ENCODE measurements at places on chromosomes 2 and 18.

DNA sequence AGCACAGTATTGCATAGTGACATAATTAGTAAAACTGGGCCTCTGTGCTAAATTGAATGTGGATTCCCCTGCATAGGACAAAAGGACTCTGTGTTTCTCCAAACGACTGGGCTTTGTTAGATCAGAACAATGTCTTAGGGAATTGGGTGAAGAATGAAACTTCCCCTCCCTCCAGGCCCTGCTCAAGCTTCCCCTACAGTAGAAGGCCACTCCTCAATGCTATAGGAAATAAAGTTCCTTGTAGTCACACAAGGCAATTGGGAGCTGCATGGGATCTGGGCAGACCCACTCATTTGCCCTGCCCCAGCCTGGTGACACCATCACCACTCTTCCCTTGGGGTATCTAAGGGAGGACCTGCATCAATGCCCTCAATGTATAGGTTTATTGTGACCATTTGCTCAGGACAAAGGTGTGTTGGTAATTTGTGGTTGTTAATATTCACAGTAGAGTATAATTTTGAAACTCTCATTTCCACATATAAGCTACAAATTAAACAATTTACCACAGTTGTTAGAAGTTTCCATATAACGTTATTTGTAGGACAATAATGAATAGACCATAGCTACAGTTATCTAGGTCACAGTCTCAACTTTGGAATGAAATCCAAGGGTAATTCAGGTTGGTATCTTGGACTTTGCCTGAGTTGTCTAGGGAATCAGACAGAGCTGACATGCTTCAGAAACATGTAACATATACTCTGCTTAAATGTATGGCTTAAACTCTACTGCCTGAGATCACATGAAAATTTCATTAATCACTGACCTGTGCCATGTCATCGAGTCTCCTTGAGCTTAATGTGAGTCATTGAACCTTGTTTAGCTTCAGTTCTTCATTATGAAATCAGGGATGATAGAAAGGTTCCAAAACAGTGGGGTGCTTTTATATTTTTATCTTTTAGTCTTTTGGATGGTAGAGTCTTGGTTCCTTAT, 64.8 kb upstream of the DARS1 start:
- no peak for DNase-seq

- DNase-seq: peak; percentile 11
Measured at GRCh38 chr2:182077448-182078142, 91.9 kb downstream of the PPP1R1C start.

DNA sequence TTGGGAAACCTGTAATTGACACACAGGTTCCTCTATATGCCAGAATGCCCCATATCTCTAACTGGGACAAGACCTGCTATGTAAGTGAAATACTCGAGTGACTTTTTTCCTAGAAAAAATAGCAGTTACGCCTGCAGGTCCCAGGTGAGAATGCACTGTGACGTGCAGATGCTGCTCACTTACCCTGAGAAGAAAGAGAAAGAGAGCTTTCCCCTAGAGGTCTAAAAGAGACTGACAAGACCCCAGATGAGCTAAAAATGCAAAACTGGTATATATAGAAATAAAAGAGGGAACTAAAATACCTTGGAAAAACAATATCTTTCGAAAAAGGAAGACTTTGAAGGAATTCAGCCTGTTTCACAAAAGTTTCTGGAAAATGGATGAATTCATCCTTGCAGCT, 383.0 kb upstream of the DCC start:
- DNase-seq: no peak

DNA sequence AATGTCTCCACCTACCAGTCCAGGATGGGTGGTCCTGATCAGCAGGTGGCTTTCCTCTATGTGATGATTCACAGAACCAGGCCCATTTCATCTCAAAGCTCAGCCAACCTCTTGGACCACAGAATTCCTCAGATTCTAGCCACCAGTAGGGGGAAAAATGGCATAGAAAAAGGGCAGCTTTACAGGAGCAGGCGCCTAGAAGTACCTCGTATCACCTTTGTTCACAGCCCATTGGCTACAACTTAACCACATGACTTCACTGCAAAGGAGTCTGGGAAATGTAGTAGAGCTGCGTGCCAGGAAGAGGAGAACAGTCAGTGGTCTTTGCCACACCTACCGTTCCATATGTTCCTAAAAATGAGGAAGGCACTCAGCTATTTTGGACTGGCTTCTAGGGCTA, 62.8 kb upstream of the DTNA start:
- DNase-seq: no peak

DNA sequence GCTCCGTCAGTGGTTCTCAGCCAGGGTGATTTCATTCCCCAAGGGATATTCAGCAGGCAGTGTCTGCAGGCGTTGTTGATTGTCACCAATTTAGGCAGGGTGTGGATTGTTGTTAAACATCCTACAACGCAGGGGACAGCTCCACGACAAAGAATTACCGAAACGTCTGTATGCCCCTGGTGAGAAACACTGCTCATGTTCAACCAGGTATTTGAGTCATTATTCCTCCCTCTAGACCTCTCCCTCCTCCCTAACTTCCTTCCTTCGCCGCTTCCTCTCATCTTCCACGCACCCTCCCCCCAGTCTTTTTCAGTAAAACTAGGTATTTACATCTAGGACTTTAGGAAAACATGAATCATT, 50.8 kb downstream of the NCK2 start:
- DNase-seq: no peak

DNA sequence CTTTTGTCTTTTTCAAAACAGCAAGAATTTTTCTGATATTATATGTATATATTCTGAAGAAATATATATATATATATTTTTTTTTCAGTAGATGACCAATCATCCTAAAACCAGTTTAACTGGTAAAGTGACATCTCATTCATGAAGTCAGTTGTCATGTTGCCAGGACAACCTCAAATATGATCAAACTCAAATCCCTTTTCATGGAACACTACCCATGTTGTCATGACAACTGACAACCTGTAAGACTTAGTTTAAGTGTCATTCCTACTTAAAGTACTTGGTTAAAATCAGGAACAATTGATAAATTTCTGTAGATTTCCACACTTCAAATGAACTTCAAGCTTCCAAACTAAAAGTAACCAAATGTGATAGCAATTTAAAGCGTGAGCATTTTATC, 101.8 kb upstream of the ERBB4 start:
- DNase-seq: no peak

GRCh38 chr2:44833171-44834069, 108.1 kb upstream of the SIX3 start:
- peak; percentile 16 for DNase-seq

GRCh38 chr18:31573051-31573450, 18.6 kb upstream of the TTR start:
- no peak for DNase-seq

- DNase-seq: no peak
Measured at GRCh38 chr2:19631871-19632270, 269.9 kb downstream of the TTC32 start.

- no peak for DNase-seq
Measured at GRCh38 chr2:118903551-118904479, 38.2 kb upstream of the MARCO start.

- no peak for DNase-seq
Measured at GRCh38 chr18:59085797-59086196, 53.9 kb upstream of the SEC11C start.

DNA sequence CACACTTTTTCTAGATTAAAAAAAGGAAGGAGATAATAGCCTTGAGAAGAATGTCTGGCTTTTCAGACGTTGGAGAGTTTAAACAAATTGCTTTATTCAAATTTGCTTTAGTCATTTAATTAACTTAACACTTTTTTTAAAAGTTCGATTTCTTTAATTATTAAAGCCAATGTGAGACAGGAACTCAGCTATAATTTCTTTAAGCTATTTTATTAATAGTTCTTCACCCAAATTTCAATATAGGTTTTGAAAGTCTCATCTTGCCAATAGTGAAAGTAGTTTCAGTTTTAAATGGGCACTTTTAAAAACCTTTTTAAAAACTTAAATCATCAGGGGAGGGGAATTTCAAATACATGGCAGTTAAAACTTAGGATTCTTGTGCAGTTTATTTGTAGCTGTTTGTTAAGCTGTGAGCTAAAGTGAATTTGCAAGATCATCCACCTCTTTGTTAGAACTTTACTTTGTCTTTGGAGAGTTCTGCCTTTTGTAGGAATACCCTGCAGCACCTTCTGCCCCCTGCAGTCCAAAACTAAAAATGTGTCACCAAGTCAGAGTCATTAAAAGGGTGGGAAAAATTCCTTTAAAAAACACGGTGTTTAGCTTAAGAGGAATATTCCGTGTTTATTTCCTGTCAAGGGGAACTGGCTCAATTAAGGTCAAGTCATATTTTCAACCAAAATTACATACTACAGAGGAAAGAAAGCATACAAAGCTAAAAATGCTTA, 4.6 kb downstream of the TGIF1 start:
- DNase-seq: no peak

DNA sequence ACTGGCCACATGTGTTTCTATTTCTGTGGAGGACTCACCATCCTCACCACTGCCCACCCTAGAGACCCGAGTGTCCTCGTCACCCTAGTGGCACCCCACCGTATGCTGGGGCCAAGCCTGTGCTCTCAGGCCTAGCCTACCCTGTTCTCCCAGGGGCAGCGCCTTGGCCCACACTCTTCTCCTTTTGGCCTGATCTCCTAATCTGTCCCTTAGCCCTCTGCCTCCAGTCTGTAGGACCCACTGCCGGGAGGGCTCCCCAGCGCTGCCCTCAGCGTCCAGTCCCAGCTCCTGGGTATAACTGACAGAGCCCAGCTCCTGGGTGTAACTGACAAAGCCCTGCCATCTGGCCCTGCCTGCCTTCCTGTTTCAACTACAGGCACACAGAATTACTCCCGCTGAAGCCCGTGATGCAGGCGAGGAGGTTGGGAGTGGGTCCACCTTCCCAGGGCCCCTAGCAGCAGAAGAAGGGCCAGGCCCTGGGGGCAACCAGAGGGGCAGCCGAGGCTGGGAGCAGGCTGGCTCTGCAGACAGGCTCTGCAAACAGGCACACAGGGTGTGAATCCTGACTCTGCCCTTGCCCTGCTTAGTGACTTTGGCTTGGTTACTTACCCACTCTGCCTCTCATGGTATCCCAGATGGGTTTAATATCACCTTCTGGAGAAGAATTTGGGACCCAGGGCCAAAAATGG, 25.6 kb upstream of the PTMA start:
- no peak for DNase-seq

- no peak for DNase-seq
Measured at GRCh38 chr18:30486856-30487255, 555.7 kb downstream of the DSC3 start.

GRCh38 chr2:141947396-141948114, 183.3 kb downstream of the LRP1B start:
- DNase-seq: no peak

DNA sequence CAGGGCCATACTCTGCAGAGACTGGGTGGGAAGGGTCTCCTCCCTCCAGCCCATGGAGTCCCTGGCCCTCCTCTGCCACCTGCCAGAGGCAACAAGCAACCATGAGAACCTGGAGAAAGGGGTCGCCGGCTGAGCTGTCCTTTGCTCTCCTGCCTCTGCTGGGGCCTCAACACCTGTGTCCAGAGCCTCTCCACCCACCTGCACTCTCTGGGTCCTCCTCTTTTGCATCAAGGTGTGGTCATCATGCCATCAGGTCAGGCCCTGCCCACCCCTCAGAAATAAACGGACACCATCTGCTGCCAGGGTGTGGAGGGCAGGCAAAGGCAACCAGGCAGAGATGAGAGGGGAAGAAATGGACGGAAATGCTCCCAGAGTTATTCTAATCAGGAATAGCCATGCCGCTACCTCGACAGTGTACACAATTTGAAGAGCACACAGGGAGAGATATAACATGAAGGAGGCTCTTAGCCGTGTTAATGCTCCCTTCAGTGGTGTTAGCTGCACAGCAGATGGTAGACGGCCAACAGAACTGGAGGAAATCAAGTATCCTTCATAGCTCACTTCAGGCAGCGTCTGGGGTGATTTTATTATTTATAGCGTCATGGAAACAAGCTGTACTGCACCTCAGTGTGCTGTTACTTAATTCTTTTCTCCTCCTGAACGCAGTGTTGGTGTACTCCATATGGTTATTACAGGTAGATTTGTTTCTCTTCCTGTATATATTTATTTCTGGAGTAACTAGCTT, 247.9 kb downstream of the TSN start:
- DNase-seq: no peak

DNA sequence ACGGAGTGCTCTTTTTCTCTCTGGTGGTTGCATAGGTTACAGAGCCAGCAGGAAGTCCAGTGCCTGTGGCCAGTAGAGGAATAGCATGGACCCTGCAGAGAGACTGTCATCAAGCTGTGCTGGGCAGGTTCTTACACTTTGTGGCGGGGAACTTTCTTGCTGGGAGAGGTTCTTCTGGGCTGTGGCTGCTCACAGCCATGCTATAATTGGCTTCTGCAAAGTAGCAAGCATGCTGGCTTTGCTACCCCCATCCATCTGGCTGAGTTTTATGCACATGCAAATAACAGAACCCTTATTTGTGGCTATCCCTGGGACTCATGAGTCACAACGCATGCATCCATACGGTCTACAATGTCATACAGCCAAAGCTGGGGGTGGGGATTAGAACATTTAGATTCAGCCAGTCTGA, 68.9 kb downstream of the PLCL1 start:
- no peak for DNase-seq

DNA sequence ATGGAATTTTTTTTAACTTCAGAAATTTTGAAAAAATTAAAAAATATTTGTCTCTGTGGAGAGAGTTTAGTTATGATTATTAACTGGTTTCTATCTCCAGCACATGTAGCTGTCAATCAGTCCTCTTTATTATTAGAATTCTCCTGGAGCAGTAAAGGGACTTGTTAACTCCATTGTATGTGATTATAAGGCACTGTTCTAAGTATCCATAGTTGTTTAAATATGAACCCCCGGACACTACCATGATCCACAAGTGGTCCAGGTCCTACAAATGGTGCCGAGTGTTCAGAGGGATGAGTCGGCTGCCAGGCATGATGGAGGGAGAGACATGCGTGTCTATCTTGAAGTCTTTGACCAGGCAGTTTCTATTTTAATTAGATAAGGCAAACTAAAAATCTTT, 492 bp downstream of the CHRNA1 start:
- DNase-seq: no peak

- no peak for DNase-seq
Measured at GRCh38 chr2:226953206-226953605, 117.4 kb downstream of the RHBDD1 start.

- no peak for DNase-seq
Measured at GRCh38 chr2:941871-942270, 8.8 kb upstream of the SNTG2 start.

GRCh38 chr2:72887740-72888437, 681 bp downstream of the SPR start:
- peak; percentile 60 for DNase-seq

DNA sequence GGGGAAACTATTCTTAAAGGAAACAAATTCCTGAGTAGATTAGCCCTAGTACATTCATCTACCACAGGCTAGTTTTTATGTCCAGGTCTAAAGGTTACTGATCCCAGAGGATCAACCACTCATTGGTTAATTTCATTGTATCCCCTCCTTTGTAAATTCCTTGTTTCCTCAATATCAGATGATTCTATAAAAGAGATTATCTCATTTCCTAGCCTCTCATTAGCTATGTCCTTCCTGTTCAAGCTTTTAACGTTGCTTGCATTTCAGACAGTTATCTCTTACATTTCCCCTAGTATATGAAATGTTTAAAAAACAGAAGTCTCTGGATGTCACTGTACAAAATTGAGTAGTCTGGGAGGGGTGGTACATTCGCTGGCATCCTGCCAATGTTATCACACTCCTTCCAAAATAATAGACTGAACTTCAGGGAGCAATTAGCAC, 24.2 kb upstream of the ARMC9 start:
- no peak for DNase-seq
